ENCODE measurements at places on chromosomes 16 and 17.
A peak's percentile ranks its signal among the peaks of the same experiment; 100 is the strongest.

DNA sequence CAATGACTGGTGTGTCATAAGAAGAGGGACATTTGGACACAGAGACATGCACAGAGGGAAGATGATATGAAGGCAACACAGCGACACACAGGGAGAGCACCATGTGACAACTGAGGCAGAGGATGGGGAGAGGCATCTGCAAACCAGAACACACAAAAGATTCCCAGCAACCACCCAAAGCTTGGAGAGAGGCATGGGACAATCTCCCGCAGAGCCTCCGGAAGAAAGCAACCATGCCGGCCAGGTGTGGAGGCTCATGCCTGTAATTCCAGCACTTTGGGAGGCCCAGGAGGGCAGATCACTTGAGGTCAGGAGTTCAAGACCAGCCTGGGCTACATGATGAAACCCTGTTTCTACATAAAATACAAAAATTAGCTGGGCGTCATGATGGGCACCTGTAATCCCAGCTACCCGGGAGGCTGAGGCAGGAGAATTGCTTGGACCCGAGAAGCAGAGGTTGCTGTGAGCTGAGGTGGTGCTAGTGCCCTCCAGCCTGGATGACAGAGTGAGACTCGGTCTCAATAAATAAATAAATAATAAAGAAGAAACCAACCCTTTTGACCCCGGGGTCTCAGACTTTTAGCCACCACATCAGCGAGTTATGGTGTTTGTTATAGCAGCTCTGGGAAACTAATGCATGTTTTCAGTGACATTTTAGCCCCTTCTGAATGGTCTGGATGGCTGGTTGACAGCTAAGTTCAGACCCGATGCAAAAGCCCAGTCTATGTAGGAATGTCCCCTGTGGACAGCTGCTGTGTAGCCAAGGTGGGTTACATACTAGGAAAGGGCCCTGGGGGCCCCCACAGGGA, 13.8 kb upstream of the PLCG2 start:
- H3K27me3 ChIP-seq: no peaks in the 10 kb centered on the region
- no peaks in the 10 kb centered on the region for H3K4me1 ChIP-seq
- no peak overlapping the region for H3K4me3 ChIP-seq
- H3K27ac ChIP-seq: no peak overlapping the region
- no peaks in the 10 kb centered on the region for H3K36me3 ChIP-seq

GRCh38 chr16:26717826-26718225, 348.9 kb upstream of the C16orf82 start:
- no peak for DNase-seq
- H3K4me1 ChIP-seq: no peaks in the 10 kb centered on the region
- H3K27ac ChIP-seq: no peak overlapping the region
- no peaks in the 10 kb centered on the region for H3K36me3 ChIP-seq
- H3K4me3 ChIP-seq: no peak overlapping the region

DNA sequence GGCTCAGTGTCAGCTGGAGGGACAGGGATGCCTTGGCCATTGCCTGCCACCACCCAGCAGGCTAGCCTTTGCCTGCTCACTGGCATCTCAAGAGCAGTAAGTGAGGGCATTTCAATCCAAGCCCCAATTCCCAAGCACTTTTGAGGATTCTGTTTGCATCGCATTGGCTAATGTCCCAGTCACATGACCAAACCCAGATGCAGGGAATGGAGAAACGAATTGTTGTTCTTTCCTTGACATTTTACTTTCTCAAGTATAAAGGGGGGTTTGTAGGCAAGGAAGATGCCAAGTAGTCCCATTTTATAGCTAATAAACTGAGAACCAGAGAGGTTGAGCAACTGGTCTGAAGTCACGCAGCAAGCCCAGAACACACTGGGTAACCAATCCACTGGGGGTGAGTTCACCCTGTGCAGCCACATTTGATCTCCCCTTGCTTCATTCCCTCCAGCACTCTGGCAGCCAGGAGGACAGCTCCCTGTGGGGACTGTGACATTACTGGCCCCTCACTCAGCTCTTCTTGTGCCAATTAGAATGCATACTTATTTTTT, 193.8 kb upstream of the CACNG3 start:
- H3K36me3 ChIP-seq: peaks cover 15% of the 10 kb centered on the region
- H3K4me1 ChIP-seq: no peaks in the 10 kb centered on the region
- DNase-seq: no peak
- no peak overlapping the region for H3K27ac ChIP-seq

DNA sequence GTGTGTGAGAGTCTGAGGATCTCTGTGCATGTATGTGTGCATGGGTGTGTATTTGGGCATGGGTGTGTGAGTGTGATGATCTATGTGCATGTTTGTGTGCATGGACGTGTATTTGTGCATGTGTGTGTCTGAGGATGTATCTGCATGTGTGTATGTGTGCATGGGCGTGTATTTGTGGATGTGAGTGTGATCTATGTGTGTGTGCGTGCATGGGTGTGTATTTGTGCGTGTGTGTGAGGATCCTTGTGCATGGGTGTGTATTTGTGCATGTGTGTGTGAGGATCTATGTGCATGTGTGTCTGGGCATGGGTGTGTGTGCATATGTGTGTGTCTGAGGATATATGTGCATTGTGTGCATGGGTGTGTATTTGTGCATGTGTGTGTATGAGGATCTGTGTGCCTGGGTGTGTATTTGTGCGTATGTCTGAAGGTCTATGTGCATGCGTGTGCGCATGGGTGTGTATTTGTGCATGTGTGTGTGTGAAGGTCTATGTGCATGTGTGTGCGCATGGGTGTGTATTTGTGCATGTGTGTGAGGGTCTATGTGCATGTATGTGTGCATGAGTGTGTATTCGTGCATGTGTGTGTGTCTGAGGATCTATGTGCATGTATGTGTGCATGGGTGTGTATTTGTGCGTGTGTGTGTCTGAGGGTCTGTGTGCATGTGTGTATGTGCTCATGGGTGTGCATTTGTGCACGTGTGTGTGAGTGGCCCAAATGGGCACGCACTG, 26.5 kb upstream of the ITGAX start:
- DNase-seq: no peak
- H3K27me3 ChIP-seq: no peaks in the 10 kb centered on the region
- H3K36me3 ChIP-seq: no peaks in the 10 kb centered on the region
- peaks cover 26% of the 10 kb centered on the region for H3K4me1 ChIP-seq
- H3K4me3 ChIP-seq: no peak overlapping the region

DNA sequence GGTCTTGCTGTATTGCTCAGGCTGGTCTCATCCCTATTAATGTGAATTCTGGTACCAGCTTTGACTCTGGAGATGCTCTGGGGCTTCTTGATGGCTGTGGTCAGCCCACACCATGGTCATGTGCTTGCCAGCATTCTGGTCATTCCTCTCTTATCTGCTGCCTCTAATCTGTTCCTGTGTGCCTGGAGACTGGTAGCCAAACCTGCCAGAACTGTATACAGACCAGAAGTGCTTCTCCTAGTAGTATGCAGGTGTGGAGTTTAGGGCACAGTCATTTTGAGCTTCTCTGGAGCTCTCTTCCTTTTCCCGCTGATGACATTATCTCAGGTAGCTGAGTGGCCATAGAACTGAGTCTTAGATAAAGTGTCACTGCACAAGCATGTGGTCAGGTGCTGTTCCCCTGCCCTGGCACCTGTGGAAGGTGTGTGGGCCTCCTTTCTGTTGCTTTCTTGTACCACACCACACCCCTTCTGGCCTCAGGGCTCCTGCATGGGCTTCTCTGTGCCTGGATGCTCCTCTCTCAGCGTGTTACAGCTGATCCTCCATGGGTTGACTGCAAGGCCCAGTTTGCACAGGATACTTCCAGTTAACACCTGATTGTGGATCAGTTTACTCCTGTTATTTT, 162.7 kb downstream of the SPECC1 start:
- H3K4me3 ChIP-seq: no peak overlapping the region
- H3K27me3 ChIP-seq: no peaks in the 10 kb centered on the region
- no peak for DNase-seq
- H3K36me3 ChIP-seq: peaks cover 3% of the 10 kb centered on the region
- H3K4me1 ChIP-seq: no peaks in the 10 kb centered on the region

DNA sequence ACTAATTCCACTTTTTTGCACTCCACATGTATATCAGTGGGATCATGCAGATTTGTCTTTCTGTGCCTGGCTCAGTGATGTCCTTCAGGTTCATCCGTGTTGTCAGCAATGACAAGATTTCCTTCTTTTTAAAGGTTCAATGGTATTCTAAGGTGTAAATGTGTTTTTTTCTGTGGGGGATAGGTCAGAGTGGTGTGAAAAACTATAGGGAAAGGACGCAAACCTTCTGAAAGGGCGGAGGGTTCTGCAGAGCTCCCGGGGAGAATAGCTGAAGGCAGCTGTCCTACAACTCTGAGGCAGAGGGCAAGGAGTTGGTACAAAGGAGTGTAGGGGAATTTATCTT, 21.9 kb upstream of the CSNK1D start:
- no peak overlapping the region for H3K27ac ChIP-seq
- peaks cover 61% of the 10 kb centered on the region for H3K4me1 ChIP-seq
- H3K36me3 ChIP-seq: no peaks in the 10 kb centered on the region
- no peak for DNase-seq
- H3K4me3 ChIP-seq: no peak overlapping the region
- no peaks in the 10 kb centered on the region for H3K27me3 ChIP-seq

GRCh38 chr16:54199487-54200160, 87.0 kb downstream of the IRX3 start:
- no peak overlapping the region for H3K27ac ChIP-seq
- no peak for DNase-seq
- no peaks in the 10 kb centered on the region for H3K36me3 ChIP-seq
- H3K4me1 ChIP-seq: no peaks in the 10 kb centered on the region
- H3K27me3 ChIP-seq: peaks cover 5% of the 10 kb centered on the region
- H3K4me3 ChIP-seq: no peak overlapping the region

DNA sequence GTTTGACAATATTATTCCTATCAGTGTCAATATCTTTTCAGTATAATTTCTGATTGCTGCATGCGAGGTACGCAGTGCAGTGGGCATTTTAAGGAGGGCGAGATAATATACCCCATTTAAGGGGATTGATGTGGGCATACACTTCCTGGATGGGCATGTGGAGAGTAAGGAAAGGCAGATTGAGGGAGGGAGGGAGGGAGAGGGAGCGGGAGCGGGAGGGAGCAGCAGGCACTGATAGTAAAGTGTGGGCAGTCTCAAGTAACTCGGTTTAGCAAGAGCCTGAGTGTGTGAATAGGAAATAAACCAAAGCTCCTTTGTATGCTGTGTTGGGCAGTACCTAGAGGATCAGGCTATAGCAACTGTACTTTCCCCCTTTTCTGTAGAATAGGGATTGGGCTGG, 5.1 kb downstream of the BPTF start:
- no peak for DNase-seq
- H3K4me1 ChIP-seq: peaks cover 22% of the 10 kb centered on the region
- no peak overlapping the region for H3K4me3 ChIP-seq
- H3K36me3 ChIP-seq: no peaks in the 10 kb centered on the region

- peaks cover 7% of the 10 kb centered on the region for H3K4me1 ChIP-seq
- no peak for DNase-seq
Observed at GRCh38 chr16:8620535-8620934, 963 bp upstream of the METTL22 start.

DNA sequence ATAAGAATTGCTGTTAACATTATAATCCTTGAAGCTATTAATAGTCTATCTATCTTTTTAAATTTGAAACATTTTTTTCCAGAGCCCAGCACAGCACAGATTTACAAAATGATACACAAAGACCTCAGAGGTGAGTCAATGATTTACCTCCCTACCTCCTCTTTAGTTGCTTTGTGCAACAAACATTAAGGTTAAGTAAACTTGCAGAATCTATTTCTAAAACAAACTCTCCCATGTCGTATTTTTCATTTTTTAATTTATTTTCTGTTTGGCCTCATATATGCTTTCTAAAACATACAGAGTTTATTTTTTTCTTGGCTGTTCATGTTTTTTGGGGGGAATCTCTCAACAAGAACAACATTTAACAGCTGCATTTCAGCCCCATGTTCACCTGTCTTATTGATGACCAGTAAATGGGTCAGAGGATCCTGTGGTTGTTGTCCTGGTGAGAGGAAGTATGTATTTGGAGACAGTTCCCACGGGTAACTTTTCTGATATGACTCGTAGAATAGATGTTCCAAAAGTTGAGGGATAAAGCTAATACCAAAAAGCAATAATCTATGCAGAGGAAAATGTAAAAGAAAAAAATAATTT, 42.6 kb downstream of the ABCA9 start:
- H3K4me3 ChIP-seq: no peak overlapping the region
- no peaks in the 10 kb centered on the region for H3K4me1 ChIP-seq
- no peak overlapping the region for H3K27ac ChIP-seq
- no peaks in the 10 kb centered on the region for H3K27me3 ChIP-seq

DNA sequence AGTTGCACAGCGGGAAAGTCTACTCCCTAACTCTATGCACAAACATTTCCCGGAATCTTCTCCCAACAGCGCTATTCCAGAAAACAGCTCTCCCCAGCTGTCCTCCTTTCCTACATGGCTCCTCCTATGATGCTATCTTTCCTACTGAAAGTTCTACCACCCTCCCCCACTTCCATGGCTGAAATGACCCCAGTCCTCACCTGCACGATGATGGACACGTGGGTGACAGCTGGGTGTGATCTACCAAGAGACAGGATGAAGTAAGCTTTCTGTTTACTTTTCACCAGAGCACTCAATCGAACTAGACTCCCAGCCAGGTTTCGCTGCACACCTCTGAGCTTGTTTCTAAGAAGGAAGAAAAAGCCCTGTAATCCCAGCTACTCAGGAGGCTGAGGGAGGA, 10.7 kb downstream of the CTC1 start:
- H3K27ac ChIP-seq: no peak overlapping the region
- no peak overlapping the region for H3K4me3 ChIP-seq
- H3K4me1 ChIP-seq: no peaks in the 10 kb centered on the region
- DNase-seq: no peak

DNA sequence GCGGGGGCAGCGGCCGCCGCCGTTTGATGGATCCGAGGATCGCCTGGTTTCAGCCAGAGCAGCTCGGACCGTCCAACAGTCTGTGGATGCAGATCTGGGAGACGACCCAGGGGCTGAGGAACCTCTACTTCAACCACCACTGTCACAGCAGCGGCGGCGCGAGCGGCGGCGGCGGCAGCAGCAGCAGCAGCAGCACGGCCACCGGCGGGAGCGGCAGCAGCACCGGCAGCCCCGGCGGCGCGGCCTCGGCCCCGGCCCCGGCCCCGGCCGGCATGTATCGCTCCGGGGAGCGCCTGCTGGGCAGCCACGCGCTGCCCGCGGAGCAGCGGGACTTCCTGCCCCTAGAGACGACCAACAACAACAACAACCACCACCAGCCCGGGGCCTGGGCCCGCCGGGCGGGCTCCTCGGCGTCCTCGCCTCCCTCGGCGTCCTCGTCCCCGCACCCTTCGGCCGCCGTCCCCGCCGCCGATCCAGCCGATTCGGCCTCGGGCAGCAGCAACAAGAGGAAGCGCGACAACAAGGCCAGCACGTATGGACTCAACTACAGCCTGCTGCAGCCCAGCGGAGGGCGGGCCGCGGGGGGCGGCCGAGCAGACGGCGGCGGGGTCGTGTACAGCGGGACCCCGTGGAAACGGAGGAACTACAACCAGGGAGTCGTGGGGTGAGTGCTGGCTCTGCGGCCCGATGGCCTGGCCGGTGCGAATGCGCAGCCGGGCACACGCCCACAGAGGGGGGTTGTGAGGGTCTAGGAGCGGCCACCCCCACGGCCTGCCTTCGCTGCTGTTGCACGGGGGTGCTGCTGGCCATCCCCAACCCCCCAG, 702 bp downstream of the TENT4B start:
- peak overlapping the region; percentile 72 for H3K4me3 ChIP-seq
- no peaks in the 10 kb centered on the region for H3K27me3 ChIP-seq
- no peaks in the 10 kb centered on the region for H3K36me3 ChIP-seq
- peak overlapping the region; percentile 34 for H3K27ac ChIP-seq
- DNase-seq: peak; percentile 21

Measured in common myeloid progenitor, CD34-positive (primary cell).